ENCODE measurements at places on chromosomes 6 and 20. TPM values are rescaled to one million over a fixed set of nuclear protein-coding genes. Genes with fewer than 3 reads are reported as not detected.

DEFB124 gene
- total RNA-seq = not detected

BIRC7 gene
- not detected for total RNA-seq

SLA2 gene
- 1.5 TPM for total RNA-seq

- DNase-seq = no peak
Observed at GRCh38 chr6:160883999-160884398, 107.6 kb upstream of the MAP3K4 start.

DNA sequence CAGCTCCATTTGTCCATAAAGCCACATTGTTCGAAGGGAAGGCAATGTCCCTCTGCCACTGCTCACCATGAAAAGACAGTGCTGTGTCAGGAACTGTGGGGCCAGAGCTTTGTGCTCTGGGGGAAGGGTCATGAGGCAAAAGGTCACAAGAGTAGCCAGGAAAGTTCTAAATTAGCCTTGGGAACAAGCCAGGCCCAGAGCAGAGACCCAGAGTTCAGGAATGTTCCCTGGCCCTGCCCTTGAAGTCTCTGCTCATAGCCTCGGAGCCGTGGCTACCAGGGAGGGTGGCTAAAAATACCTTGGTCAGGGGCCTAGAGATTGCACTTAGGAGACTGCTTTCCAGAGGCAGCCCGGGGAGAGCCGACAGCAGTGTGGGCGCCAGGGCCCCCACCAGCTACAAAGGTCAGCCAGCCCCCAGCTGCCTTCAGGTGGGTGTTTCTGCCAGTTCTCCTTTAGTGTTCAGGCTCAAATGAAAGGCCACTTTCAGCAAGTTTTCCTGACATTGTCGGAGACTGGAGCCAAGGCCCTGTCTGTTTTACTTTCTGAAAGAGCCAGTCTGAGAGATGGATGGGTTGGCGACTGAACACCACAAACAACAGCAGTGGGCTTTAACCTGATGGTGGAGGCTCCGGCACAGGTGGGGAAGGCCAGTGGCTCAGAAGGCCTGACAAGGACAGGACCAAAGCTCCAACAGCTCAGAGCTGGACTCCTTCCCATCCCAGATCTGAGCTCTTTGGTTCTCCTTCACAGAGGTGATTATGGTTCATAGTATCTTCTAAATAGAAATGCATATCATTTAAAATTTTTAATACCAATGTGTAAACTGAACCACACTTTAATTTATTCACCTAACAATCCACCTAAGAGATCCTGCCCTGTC is 76.2 kb downstream of the CDH26 start:
- no peak for DNase-seq

DNA sequence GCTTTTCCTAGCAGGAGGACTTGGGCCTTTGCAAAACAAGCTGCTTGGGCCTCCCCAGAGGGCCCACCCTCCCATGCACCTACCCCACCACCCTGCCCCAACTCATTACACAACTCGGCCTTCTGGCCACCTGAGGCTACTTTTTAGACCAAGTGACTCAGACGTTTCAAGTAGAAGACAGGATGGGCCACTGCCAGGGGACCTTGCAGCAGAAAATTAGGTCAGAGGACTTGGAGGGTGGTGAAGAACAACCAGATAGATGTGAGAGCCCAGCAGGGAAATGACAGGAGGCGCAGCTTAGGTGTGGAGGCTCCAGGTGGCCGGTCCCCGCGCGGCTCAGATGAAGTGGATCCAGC is 1.4 kb downstream of the PPP1R3D start:
- no peak for DNase-seq

GRCh38 chr6:26388441-26388840 is 5.5 kb downstream of the BTN2A2 start:
- DNase-seq = no peak

- no peak for DNase-seq
Observed at GRCh38 chr6:121305957-121306607, 28.2 kb downstream of the TBC1D32 start.
